ENCODE measurements at places on chromosomes 12 and 14.
A peak's percentile ranks its signal among the peaks of the same experiment; 100 is the strongest.

DNA sequence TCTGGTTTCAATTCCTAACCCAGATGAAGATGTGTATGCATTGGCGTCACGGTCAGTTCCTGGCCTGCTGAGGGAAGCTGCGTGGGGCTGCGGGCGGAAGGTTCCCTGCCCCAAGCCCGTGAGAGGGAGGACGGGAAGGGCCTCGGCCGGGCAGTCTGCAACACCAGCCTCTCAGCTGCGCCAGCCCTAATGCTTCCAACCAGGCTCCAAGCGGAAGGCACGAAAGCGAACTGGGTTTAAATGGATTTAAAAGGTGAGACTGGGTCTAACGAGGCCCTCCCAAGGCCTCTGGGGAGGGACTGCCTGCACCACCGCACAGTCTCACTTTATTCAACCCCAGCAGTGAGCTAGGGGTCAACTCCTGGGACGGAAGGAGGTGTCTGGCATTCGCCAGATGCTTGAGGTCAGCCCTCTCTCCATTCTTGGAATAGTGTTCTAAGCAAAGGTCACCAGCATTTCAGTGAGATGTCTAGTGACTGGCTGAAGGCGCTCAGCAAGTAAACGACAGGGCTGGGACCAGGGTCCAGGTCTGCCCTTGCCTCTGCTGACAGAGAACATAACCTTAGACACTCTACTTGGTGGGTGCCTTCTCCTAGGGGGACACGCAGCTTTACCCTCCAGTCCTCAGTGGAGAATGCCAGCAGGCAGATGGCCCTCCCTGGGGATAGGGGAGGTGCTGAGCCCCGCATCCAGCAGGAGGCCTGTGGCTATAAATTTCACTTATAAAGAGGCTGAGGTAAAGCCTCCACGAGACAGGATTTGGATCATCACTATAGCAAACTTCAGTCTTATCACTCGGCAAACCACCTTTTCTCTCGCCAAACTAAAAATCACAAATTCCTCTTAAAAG, 92.2 kb downstream of the PIWIL1 start:
- DNase-seq, result no peak

GRCh38 chr12:51845482-51845881, 3.0 kb downstream of the FIGNL2 start:
- DNase-seq, result no peak

- no peak for DNase-seq
These were observed 4.7 kb downstream of the LRIG3 start for GRCh38 chr12:58915634-58916033.

GRCh38 chr12:111238075-111238734, 130.7 kb downstream of the PHETA1 start:
- no peak for DNase-seq

- DNase-seq, result peak; percentile 17
These were observed 280.6 kb upstream of the PWP1 start for GRCh38 chr12:107404981-107405380.

DNA sequence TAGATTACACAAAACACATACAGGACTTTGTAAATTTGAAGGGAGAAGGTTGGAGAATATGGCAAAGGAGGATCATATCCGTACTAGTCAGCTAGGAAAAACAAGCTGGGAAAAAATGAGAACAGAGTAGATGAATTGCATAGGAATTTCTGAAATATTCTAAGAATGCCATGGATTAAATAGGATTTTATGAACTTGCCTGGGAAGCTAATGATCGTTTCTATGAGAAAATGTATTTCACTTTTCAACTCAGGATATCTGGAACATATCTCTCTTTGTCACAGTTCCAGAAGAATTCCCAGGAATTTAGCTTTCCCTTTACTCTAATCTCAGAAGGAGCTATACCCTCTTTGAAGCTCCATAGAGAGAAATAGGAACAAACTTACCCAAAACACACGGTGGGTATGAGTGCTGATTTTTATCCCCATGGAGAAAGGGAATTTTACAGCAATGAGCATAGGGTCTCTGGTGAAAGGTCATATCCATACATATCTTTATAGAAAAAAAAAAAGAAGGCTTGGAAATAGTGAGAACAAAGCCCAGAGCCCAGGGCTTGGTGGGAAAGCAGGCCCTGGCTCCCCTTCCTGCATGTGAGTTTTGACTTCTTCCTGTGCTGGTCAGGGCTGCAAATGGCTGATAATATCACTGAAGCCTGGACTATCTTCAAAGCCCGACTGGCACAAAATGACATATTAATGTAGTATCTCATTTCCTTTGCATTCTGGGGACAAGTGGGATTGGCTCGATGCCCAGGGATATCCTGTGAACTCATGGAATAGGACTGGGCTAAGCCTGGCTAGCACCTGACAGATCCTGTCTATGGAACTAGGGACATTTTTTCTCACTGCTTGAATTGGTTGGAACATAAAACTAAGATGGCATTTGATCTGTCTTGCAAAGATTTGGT, 136.3 kb downstream of the AEBP2 start:
- no peak for DNase-seq

DNA sequence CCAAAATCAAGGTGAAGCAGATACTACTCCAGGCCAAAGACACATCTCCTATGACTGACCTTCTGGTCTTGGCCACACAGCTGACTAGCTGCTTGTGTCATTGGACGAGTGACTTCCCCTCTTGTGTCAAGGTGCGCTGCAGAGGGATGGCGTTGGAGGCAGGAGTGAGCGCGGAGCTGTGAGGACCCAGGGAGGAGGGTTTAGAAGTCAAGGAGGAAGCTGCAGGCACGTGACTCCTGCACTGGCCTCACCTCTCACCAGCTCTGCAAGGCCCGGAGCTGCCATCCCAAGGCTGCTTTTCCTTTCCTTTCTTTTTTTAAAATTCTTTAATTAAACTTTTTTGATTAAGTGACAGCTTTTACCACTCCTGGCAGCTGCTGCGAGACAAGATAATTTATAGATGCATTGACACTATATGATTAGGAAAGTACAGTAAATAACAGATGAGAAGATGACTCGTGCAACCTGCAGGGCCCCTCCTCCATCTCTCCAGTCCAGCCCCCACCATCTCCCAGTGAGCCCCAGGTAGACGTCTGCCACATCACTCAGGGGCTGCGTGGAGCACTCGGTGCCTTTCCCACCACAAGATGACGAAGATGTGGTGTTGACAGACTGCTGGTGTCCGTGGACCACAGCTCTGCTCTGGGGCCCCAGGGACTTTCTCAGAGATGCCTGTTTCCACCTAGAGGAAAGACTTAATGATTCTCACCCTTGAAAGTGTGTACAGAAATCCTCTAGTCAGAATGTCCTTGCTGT, 350.6 kb downstream of the CACNA1C start:
- peak; percentile 5 for DNase-seq

DNA sequence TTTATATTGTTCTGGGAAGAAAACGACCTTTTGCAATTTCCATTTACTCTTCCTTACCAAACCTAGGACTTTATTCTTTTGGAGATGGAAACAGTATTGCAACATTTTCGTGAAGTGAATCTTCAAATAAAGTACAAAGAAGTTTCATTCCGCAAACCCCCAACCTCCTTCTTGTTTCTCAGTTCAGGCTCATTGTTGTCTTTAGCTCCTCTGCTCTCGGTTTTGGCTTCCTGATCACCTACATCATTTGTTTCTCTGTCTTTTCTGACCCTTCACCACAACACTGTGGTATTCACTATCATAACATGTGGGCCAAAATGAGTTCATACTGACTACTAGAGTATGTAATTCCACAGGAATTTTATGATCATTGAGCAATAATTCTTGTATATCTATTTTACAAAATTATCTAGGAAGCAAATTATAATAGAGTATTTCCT, 266.8 kb downstream of the ADAMTS20 start:
- DNase-seq, result no peak

DNA sequence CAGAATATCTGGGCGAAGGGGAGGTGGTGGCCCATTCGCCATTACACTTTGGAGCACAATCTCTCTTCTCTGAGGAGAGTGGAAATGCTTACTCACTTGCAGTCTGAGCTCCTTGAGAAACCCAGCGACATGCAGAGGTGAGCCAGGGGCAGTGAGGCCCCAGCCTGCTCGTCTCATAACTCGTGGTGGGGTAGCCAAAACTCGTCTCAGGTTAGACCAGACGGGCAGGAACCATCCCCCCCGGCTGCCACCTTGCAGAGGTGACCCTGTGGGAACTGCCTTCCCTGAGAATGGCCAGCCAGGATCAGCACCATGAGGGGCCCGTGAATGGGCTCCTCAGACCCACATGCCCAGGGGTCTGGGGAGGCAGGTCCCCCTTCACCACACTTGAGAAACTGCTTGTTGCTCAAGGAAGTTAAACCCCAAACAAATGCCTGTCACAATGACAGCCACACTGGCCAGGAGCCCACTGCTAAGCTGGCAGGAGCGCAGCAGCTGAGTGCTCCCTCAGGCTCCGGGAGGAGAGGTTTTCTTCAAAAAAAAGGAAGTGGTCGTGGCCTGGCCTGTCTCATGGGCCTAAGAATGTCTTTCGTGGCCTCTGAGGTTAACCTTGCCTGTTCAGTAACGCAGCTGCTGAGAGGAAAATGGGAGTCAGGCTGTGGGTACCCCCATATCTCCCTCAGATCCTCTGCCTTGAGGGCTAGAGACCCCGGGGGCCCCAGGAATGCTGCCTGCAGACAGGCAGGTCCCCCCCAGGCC, 9.2 kb upstream of the ALDH2 start:
- no peak for DNase-seq

GRCh38 chr14:104894331-104895206, 29.5 kb downstream of the CEP170B start:
- DNase-seq, result no peak

DNA sequence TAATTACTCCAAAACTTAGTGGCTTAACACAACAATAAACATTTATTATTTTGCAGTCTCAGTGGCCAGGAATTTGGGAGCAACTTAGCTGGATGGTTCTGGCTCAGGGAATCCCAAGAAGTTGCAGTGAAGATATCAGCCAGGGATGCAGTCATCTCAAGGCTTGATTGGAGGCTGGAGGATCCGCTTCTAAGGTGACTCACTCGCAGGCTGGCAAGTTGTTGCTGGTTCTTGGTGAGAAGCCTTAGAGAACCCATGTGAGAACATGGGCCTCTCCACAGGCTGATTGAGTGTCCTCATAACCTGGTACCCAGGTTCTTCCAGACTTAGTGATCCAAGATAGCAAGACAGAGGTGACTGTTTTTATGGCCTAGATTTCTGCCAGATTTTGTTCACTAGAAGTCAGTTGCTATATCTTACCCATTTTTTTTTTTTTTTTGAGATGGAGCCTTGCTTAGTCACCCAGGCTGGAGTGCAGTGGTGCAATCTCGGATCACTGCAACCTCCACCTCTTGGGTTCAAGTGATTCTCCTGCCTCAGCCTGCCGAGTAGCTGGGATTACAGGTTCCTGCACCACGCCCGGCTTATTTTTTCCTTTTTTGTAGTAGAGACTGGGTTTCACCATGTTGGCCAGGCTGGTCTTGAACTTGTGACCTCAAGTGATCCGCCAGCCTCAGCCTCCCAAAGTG, 32.5 kb downstream of the BRMS1L start:
- no peak for DNase-seq

DNA sequence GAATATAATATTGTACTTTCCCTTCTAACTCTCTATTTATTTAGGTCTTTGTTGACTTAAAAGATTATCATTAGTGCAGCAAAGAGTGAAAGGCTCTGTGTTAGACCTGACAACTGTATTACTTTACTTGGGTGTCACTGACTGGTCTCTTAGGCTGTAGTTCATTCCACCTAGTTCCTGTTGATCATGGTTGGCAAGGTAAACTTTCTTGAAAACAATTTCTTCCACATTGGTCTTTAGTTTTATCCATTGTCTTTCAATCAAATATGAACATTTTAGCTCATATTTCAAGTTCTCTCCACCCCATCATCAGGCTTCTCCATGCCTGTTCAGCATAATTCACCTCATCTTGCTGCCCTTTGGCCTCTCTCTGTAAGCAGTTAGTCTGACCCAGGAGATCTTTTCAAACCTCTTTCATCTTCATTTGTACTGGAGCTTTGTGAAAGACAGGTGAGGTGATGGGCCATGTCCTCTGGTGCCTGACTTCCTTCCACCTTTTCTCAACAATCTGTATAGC, 32.1 kb upstream of the PPM1H start:
- DNase-seq, result no peak

GRCh38 chr12:116639765-116640164, 80.6 kb downstream of the MAP1LC3B2 start:
- DNase-seq, result no peak

DNA sequence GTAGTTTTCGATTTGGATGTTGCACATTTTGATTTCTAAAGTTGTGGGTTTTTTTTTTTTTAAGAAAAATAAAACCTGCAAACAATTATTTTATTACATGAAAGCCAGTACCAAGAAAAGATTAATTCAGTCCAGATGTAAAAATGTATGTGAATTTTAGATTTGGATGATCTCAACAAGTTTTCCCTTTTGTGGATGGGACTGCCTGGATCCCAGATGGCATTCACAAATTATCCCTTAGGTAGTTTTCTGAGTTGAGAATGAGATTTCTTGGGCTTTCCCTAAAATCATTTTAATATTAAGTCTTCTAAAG, 2.8 kb downstream of the FRMD6 start:
- no peak for DNase-seq

Data from activated naive CD8-positive, alpha-beta T cell treated with anti-CD3 and anti-CD28 coated beads for 36 hours (primary cell).